ENCODE measurements at places on chromosomes 6 and 20. TPM values are rescaled to one million over a fixed set of nuclear protein-coding genes. Genes with fewer than 3 reads are reported as not detected.

- no peaks in the 10 kb centered on the region for H3K4me1 ChIP-seq
- H3K27ac ChIP-seq, result no peak overlapping the region
- no peak for DNase-seq
- H3K36me3 ChIP-seq, result no peaks in the 10 kb centered on the region
Measured at GRCh38 chr6:142543606-142544005, 241.8 kb downstream of the ADGRG6 start.

GRCh38 chr6:121886223-121886830 lies 450.9 kb downstream of the GJA1 start:
- H3K4me1 ChIP-seq, result no peaks in the 10 kb centered on the region
- no peak overlapping the region for H3K4me3 ChIP-seq
- H3K36me3 ChIP-seq, result no peaks in the 10 kb centered on the region
- DNase-seq, result no peak

- no peak for DNase-seq
- no peak overlapping the region for H3K27ac ChIP-seq
- H3K4me3 ChIP-seq, result no peak overlapping the region
- H3K27me3 ChIP-seq, result no peaks in the 10 kb centered on the region
- H3K36me3 ChIP-seq, result no peaks in the 10 kb centered on the region
- H3K4me1 ChIP-seq, result no peaks in the 10 kb centered on the region
Measured at GRCh38 chr6:74587386-74587785, 618.5 kb downstream of the COL12A1 start.

GRCh38 chr6:109441069-109441816 lies 719 bp downstream of the SMPD2 start:
- H3K4me3 ChIP-seq, result peak overlapping the region; percentile 96
- H3K36me3 ChIP-seq, result peaks cover 44% of the 10 kb centered on the region
- DNase-seq, result no peak
- peaks cover 34% of the 10 kb centered on the region for H3K4me1 ChIP-seq
- H3K27ac ChIP-seq, result peak overlapping the region; percentile 95

GRCh38 chr6:52576392-52577021 lies 353 bp downstream of the TRAM2 start:
- peak overlapping the region; percentile 86 for H3K4me3 ChIP-seq
- peaks cover 47% of the 10 kb centered on the region for H3K4me1 ChIP-seq
- peak overlapping the region; percentile 70 for H3K27ac ChIP-seq

FHL5 gene
- not detected for total RNA-seq

DNA sequence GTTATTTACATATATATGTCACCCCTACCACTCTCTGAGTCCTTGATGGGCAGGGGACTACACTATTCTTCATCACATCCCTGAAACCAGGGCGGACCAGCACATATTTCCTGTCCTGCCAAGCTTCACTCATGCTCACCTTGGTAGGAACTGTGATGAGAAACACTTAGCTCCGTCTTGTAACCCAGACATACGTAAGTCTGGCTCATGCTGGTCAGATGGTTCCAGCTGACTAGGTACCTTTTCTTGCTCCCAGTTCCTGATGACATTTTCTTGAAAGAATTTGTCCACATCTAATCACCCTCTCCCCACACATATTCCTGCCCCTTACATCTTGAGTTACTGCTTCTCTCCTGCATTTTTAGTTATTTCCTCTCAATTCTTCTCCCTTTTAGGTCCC lies 122.2 kb upstream of the MYLIP start:
- no peaks in the 10 kb centered on the region for H3K36me3 ChIP-seq
- peaks cover 5% of the 10 kb centered on the region for H3K4me1 ChIP-seq
- H3K27ac ChIP-seq, result no peak overlapping the region

- H3K4me1 ChIP-seq, result peaks cover 9% of the 10 kb centered on the region
- H3K27me3 ChIP-seq, result no peaks in the 10 kb centered on the region
- no peak overlapping the region for H3K4me3 ChIP-seq
- no peak overlapping the region for H3K27ac ChIP-seq
- DNase-seq, result no peak
Measured at GRCh38 chr6:24655215-24655614, 9.2 kb upstream of the KIAA0319 start.

DNA sequence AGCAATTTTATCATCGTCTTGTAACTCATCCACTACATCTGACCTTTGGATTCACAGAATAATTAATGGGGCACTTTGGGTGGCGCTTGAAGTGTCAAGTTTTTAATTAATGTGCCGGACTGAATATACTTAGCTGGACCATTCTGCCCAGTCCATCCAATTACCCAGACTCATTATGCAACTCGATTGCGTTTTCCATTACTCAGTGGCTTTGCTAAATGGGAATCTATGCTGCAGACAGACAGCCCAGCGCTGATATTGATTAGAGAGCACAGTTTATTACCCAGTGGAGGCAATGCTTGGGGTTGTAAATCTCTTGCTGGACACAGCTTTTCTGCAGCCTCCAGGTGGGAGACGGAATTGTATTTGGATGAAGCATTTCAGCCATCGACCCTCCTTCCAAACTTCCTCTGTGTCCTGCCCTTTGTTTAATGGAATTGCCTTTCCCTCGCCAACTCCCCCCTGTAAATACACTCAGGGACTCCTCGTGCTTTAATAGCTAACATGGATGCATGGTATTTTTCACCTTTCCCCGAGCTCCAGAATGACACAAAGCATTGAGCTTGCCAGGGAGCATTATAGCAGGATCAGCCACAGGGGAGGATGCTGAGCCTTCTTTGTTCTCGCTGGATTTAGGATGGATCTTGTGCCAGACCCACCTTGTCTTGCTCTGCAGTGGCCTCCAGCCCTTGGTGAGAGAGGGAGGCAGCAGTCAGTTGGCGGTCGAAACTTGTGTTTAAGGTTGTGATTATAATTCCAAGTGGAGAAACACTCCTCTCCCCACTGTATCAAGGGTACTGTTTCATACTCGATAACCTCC lies 59.7 kb downstream of the EDN3 start:
- DNase-seq, result no peak
- no peaks in the 10 kb centered on the region for H3K36me3 ChIP-seq
- H3K4me3 ChIP-seq, result no peak overlapping the region
- no peak overlapping the region for H3K27ac ChIP-seq
- H3K27me3 ChIP-seq, result peaks cover 8% of the 10 kb centered on the region
- peaks cover 4% of the 10 kb centered on the region for H3K4me1 ChIP-seq

DNA sequence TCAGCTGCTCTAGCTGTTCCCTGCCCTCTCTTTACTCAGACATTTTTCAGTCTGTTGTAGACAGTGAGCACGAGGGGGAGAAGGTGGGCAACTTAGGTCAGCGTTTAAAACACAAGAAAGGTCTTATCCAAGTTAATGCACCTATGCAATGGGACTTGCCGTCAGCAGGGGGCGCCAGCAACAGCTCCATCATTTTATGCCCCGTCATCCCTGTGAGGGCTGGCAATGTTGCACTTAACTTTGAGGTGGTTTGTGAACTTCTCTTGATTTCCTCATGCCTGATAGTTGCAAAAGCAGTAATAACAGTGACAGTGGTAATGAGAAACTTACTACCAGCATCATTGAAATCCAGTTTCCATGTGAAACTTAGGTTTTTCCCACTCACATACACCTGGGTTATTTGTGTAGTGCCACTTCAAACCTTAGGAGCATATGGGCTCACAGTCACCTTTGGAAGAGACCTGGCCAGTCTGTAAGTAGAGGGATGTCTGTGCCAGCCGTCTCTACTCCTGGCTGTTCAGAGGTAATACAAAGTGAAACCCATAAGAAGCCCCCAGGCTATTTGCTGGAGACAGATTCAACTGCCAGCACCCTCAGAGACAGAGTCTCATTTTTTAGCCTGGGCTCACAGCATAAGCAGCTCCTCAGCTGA lies 44.9 kb upstream of the ID1 start:
- no peaks in the 10 kb centered on the region for H3K27me3 ChIP-seq
- no peak overlapping the region for H3K27ac ChIP-seq
- H3K4me3 ChIP-seq, result no peak overlapping the region
- H3K36me3 ChIP-seq, result peaks cover 66% of the 10 kb centered on the region
- H3K4me1 ChIP-seq, result peaks cover 4% of the 10 kb centered on the region
- peak; percentile 61 for DNase-seq

PLG gene
- 0.31 TPM for total RNA-seq

- no peak for DNase-seq
- H3K4me3 ChIP-seq, result peak overlapping the region; percentile 92
- H3K4me1 ChIP-seq, result peaks cover 26% of the 10 kb centered on the region
- H3K36me3 ChIP-seq, result peaks cover 5% of the 10 kb centered on the region
- H3K27ac ChIP-seq, result peak overlapping the region; percentile 83
Measured at GRCh38 chr6:57173056-57173885, 1.1 kb downstream of the BAG2 start.

SLC25A27 gene
- total RNA-seq, result 0.29 TPM

GRCh38 chr6:7562769-7563168 lies 21.3 kb downstream of the DSP start:
- no peak overlapping the region for H3K27ac ChIP-seq
- no peaks in the 10 kb centered on the region for H3K4me1 ChIP-seq

DNA sequence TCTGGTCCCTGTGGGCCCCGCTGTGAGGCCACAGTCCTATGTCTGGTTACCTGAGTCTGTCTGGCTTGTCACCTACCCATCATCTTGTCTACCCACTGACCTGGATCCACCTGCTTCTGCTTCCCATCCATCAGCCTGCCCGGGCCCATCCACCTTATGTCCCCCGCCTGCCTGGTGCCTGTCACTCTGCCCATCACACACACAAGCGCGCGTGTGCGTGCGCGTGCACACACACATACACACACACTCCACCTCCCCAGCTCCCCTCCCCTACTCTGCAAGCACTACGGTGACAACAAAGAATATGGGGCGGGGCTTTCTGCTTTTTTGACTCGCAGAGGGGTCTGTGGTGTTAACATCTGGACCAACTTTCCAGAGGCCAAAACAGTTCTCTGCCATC lies 8.0 kb downstream of the CDH22 start:
- H3K4me3 ChIP-seq, result no peak overlapping the region
- H3K36me3 ChIP-seq, result no peaks in the 10 kb centered on the region
- no peaks in the 10 kb centered on the region for H3K4me1 ChIP-seq
- no peak overlapping the region for H3K27ac ChIP-seq
- peaks cover 40% of the 10 kb centered on the region for H3K27me3 ChIP-seq

DNA sequence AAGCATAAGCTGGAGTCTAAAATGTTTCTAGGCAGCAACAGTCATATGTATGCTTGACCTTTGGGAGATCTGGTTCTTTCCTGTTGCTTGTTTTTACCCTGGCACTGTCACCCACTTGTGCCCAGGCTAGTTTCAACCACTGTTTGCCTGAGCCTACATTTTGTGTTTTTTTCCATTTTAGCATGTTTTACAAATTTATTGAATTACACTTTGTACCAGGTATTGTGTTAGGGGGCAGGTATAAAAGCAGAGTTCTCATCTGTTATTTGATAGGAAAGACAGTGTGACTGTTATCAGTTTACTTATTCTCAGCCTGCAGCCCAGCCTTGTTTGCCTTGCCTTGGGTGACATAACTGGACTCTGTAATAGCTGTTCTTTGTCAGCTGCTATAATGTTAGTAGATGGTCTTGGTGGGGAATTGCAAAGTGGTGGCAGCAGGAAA lies 147.0 kb downstream of the CDKAL1 start:
- peaks cover 8% of the 10 kb centered on the region for H3K36me3 ChIP-seq
- peaks cover 15% of the 10 kb centered on the region for H3K4me1 ChIP-seq
- no peak overlapping the region for H3K4me3 ChIP-seq
- DNase-seq, result no peak
- peak overlapping the region; percentile 67 for H3K27ac ChIP-seq

DNA sequence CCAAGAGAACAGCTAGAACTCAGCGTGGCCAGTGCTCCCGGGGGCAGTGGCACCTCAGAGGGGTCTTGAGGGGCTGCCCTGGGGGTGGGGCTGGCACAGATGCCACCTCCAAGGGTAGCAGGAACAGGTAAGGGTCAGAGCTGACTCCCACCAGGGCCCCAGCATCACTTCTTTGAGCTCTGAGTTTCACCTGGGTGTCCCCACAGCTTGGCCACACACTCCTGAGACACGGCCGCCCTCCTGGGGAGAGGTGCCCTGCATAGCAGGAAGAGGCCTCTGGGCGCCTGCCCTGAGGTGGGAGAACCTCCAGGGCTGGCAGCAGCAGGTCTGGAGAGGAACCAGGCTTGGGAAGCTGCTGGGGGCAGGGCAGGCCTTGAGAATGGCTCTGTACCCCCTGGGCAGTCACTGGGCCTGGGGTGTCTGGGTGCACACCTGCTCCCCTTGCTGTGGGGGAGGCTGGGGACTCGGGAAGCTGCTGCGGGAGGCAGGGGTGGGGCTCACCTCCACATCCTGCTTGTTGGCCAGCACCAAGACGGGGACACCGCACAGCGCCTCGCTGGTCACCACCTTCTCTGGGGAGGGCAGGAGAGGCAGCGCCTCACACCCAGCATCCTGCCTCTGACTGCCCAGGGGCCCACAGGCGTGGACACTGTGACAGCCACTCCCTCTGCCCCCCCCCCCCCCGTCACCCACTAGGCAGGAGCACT lies 5.0 kb downstream of the TNFRSF6B start:
- H3K4me1 ChIP-seq, result peaks cover 24% of the 10 kb centered on the region
- no peak for DNase-seq
- no peaks in the 10 kb centered on the region for H3K27me3 ChIP-seq
- peaks cover 29% of the 10 kb centered on the region for H3K36me3 ChIP-seq
- H3K4me3 ChIP-seq, result no peak overlapping the region

DNA sequence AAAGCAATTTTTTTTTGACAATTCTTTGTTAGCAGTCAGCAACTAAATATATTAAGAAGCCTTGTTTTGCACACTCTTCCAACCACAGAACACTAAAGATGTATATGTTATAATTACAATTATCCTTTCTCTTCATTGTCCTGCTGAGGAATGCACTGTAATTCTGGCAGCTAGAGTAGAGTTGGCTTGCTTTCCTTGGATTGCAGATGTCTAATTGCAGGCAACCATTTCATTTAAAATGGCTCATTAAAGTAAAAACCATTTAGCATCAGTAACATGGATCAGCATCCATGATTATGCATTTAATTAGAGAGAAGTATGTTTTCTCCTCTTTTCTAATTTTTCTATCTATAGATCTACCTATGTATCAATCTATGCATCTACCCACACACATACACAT lies 335.4 kb downstream of the GRIK2 start:
- no peak overlapping the region for H3K27ac ChIP-seq
- DNase-seq, result no peak
- H3K36me3 ChIP-seq, result no peaks in the 10 kb centered on the region

GLP1R gene
- not detected for total RNA-seq

- H3K4me1 ChIP-seq, result no peaks in the 10 kb centered on the region
- H3K27ac ChIP-seq, result no peak overlapping the region
- no peak for DNase-seq
- H3K4me3 ChIP-seq, result no peak overlapping the region
Measured at GRCh38 chr6:70592391-70593117, 25.8 kb downstream of the SDHAF4 start.

BPI gene
- not detected for total RNA-seq

GRCh38 chr20:59787538-59787890 lies 145.9 kb downstream of the SYCP2 start:
- H3K4me3 ChIP-seq, result no peak overlapping the region
- H3K27me3 ChIP-seq, result peaks cover 2% of the 10 kb centered on the region

GRCh38 chr20:53142225-53143127 lies 170.3 kb downstream of the TSHZ2 start:
- H3K27me3 ChIP-seq, result no peaks in the 10 kb centered on the region
- DNase-seq, result no peak
- no peaks in the 10 kb centered on the region for H3K36me3 ChIP-seq
- H3K4me1 ChIP-seq, result peaks cover 5% of the 10 kb centered on the region

ZSCAN16 gene
- 12.6 TPM for total RNA-seq

GRCh38 chr20:19682249-19682648 lies 75.8 kb upstream of the RIN2 start:
- H3K27ac ChIP-seq, result no peak overlapping the region
- no peaks in the 10 kb centered on the region for H3K36me3 ChIP-seq
- H3K27me3 ChIP-seq, result peaks cover 5% of the 10 kb centered on the region
- H3K4me1 ChIP-seq, result no peaks in the 10 kb centered on the region
- DNase-seq, result no peak
- no peak overlapping the region for H3K4me3 ChIP-seq

Measured in activated B cell treated with CpG ODN at 0.5 μM for 24 hours (primary cell).